Astrocyte of the spinal cord (primary cell): ENCODE measurements at places on chromosomes 1 and 21.

GRCh38 chr1:40796939-40797667, 13.5 kb downstream of the KCNQ4 start:
- DNase-seq = no peak

DNA sequence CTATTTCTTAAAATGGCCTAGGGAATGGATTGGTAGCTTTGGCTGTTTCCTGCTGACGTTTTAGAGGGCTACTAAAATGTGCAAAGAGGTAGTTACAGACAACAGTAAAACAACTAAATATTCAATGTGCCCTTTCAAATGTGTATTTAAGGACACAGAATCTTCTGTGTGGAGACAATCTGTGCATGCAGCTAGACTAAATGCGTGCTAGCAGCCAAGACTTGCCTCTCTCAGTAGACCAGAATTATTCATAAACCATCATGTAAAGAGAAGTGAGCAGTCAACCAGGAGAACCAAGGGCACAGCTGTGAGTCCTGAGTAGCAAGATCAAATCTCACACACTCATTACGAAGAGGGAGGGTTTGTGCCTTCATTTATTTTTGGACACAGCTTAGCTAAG, 160.2 kb upstream of the GREM2 start:
- DNase-seq = no peak

DNA sequence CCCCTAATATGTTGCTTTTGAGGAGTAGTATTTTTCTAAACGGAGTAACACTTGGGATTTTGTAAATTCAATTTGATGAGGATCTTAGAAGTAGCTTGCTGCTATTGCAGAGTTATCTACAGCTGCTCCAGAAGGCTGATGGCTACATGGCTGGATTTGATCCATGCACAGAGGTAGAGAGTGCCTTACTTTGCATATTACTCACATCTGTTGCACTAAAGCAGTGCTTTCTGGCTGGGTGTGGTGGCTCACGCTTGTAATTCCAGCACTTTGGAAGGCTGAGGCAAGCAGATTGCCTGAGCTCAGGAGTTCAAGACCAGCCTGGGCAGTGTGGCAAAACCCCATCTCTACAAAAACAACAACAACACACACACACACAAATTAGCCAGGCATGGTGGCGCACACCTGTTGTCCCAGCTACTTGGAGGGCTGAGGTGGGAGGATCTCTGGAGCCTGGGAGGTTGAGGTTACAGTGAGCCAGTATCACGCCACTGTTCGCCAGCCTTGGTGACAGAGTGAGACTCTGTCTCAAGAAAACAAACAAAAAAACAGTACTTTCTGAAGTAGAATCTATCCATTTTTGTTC, 24.6 kb downstream of the RALGPS2 start:
- DNase-seq = no peak

- no peak for DNase-seq
Observed at GRCh38 chr1:7302873-7303272, 468.2 kb upstream of the VAMP3 start.

- DNase-seq = no peak
Observed at GRCh38 chr1:193525411-193525810, 339.0 kb upstream of the B3GALT2 start.

DNA sequence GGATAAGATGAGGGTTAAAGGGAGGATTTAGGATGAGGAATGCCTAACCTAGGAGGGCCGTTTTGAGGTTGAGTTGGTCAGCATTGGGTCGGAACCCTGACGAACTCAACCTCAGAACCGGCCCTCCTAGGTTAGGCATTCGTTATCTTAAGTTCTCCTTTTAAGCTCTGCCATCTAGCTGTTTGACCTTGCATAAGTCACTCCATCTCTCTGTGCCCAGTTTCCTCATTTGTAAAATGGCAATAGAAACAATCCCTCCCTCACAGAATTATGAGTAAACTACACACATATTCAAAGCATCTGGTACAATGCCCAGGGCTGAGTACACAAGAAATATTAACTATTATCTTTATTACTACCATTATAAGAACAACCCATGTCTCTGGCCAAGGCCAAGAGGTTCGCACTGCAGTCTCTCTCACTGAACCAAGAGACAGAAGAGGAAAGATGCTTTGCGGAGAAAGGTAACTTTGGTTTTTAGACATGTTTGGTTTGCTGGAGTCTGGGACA, 4.8 kb downstream of the ABCB10 start:
- no peak for DNase-seq
